Stimulated activated CD8-positive, alpha-beta memory T cell treated with anti-CD3 and anti-CD28 coated beads, Interleukin-15, amount 100 ng/mL, for 24 hours (primary cell): ENCODE measurements at places on chromosomes 5 and 9.

DNA sequence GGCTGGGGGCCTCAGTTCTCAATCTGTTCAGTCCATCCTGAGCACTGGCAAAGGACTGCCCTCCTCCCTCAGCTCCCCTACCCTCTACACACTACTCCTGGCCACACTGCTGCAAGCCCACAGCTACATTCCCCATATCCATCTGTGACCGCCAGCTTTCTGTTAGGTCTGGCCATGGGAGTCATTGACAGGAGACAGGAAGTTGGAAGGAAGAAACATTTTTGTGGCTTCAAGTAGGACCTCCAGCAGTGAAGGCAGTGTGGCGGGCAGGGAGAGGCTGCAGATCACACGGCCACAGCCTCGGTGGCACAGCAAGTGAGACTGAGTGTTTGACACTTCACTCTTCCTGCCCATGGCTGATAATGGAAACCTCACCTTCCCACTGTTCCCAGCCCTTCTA lies 55.9 kb downstream of the SECISBP2 start:
- DNase-seq, result no peak

DNA sequence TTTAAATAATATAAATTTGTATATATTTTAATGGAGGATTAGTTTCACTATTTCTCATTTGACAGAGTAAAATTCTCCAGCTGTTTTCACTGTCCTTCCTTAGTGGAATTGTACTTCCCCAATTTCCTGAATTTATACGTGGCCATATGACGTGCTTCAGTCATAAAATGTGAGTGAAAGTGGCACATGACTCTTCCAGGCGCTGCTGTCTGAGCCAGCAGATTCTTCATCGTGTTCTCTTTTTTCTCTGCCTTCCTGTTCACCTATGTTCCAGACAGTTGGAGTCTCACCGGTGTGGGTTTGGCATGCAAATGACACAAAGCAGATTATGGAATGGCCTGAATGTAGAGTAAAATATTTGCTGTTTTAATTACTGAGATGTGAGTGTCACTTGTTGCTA lies 684.1 kb downstream of the SEMA5A start:
- DNase-seq, result no peak

DNA sequence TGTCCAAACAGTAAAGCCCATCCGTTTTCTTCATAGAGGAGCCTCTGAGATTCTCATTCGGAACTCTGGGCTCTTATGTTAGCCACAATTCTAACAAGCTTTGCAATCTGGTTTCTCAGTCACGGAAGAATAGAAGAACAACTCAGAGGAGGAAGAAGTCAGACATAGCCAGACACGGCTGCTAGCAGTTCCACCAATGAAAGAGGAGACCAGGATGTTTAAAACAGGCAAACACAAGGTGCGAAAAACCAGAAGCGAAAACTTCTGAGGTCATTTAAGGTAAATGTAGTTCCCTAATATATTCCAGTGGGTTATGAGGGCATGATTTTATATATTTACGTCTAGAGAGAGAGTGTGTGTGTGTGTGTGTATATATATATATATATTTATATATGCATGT lies 34.1 kb upstream of the GDNF start:
- DNase-seq, result no peak

DNA sequence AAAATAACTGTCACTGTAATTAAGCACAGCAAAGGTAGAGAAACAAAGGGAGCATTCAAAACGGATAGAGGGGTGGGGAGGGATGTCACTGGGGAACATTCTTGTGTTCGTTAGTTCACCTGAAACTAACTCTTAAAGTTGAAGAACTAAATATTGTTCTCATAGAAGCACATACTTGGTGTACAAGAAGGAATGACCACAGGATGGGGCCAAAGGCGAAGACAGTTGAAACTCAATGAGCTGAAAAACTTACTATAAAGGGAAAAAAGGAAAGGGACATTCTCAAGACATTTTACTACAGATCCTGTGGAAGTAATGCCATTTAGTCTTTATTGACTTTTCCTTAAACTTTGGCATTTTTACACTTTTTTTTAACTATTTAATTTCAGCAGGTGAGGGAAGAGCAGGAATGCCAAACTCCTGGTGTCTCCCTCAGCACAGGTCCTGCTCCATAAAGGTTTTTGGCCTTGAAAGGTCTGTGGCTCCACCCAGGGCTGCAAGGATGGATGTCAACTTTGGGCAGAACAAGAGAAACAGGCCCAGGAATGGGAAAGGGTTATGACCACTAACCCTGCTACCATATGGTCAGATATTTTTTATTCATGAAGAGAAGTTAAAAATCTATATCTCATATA lies 197.6 kb upstream of the RASA1 start:
- DNase-seq, result no peak

DNA sequence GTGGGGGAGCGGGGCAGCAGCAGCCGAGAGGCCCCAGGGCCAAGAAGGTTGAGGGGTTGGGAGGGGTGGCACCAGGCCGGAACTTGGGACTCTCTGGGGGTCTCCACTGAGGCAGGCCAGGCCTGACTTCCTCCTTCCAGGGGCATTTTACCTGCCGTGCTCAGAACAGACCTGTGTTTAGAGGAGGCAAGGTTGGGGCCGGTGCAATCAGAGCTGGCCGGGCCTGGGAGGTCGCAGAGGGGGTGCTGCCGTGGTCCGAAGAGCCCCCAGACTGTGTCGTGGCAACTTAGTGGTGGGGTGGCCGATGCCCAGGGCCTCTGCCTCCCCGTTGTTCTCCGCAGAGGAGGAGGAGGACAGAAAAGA lies 21.8 kb downstream of the GLT6D1 start:
- DNase-seq, result no peak

DNA sequence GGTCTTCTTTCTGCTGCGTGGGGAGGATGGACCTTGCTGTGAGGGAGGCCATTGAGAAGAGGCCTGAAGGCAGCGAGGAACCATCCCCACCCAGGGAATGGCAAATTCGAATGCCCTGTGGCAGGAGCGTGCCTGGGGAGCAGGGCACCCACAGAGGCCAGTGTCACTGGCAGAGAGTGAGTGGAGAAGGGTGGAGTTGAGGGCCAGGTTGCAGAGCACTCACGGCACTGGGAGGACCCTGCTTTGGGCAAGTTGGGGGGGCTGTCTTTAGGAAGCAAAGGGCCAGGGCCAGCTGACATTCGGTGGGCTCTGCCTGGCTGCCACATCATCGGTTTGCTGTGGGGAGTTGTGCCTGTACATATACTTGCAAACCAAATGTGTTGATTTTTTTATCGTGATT lies 47.2 kb downstream of the SYK start:
- no peak for DNase-seq

GRCh38 chr5:144232285-144232684 lies 61.6 kb downstream of the KCTD16 start:
- no peak for DNase-seq

GRCh38 chr9:95078939-95079338 lies 238.6 kb downstream of the FANCC start:
- no peak for DNase-seq

DNA sequence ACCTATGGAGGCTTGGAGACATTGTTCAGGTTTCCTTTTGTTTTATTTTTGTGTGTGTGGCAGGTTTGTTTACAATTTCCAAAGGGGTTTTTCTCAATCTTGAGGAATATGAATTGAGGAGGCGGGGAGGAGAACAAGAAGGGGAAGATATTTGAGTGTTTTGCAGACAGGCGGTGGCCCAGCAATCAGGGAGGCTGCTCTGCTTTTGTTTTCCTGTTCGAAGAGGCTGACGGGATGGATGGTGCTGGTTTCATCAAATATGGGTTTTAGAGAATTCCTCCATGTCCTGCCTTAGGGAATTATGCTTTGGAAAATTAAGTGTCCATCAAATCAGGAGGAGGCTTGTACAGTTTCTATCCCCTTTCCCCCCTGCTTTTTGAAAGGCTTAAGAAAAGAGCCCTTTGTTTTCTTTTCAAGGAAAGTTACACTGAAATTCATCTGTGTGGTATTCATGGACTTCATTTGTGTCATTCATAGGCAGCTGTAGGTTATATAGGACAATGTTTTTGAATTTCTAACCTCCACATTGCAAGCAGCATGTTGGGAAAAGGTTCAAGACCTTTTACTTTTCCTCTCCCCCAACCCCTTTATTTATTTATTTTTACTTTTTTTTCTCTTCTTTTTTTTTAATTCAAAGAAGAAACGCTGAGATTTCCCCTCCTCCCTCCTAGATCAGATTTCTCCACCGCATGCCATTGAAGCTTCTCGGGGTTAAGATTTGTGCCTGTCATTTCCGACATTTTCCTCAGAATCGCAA lies 107.4 kb downstream of the ZNF462 start:
- no peak for DNase-seq

DNA sequence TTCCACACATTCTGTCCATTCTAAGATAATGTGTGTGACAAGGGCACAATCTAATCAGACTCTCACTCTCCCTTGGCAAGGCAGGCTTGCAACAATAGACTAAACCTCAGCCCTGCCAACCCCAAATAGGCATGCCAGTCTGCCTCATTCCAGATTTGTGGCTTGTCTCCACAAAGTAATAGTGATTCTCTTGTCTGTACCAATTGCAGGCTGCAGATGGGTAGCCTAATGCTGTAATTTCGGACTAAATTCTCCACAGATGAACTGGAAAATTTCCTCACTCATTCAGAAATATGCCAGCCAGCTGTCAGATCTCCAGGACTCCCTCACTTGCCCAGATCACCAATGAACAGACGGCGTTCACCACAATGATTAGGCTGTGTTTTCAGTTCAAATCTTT lies 413.6 kb downstream of the ELAVL2 start:
- no peak for DNase-seq

GRCh38 chr9:107054146-107054545 lies 191.2 kb downstream of the ZNF462 start:
- no peak for DNase-seq

- no peak for DNase-seq
Observed at GRCh38 chr5:142969624-142970439, 199.7 kb downstream of the ARHGAP26 start.

DNA sequence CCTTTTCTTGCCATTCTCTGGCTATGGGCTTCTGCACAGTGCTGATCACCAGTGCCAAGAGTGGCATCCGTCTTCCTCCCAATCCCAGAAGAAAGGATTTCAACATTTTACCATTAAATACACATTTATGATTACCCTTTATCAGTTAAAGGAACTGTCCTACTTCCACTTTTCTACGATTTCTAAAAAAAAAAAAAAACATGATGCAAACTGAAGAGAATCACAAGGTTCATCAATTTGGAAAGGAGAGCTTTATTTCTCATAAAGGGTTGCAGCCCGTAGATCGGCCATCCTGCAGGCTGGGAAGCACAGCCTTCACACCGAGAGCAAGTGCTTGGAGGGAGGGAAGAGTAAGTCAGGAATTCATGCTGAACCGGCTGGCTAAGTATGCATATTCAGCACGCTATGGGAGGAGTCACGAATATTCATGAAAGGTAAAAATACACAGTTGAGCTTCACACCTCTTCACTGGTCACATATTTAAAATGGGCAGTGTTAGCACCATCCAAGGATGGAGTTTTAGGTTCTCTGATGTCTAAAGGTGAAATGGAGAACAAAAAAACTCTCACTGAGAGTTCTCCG lies 52.5 kb upstream of the SEMA4D start:
- DNase-seq, result no peak

DNA sequence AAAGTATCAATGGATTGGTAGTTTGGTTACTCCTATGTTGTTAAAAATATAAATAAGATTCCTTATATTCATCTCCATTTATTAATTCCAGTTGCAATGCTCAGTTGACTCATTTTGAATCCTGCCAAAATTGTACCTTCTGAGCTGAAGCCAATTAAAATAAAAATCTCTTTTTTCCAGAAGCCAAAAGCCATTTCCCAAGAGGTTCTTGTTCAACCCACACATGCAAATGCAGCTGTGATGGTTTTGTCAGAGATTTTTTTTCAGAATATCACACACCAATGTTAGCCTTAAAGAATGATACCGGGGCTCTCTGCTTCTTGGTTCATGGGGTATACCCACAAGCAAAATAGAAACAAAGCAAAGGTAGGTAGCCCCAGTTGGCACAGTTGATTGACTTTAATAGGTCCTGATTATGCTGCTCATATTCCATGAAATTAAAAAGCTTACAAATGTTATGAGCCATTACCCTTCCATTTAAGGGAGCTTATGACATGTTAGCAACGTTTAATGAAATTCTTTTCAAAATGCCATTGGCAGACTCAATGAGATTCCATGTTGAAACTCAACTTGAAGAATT lies 208.0 kb downstream of the SGCD start:
- no peak for DNase-seq

DNA sequence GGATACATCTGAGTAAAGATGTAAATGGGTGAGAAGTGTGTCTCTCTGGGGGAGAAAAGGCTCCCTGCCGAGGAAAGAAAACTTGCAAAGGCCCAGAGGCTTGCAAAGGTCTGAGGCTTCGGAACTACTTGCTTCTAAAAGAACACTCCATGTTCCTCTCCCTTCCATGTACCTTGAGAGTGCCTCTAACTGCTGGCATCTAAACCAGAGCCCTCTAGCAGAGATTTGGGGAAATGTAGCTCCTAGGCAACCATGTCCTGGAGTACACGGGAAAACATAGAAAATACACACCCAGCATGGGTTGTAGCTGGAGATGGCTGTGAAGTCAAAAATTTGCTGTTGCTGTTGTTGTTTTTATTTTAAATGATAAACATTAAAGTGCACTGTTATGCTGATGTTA lies 151.6 kb downstream of the SYK start:
- no peak for DNase-seq

- DNase-seq, result no peak
Observed at GRCh38 chr5:43415935-43416802, 4.0 kb upstream of the CCL28 start.

DNA sequence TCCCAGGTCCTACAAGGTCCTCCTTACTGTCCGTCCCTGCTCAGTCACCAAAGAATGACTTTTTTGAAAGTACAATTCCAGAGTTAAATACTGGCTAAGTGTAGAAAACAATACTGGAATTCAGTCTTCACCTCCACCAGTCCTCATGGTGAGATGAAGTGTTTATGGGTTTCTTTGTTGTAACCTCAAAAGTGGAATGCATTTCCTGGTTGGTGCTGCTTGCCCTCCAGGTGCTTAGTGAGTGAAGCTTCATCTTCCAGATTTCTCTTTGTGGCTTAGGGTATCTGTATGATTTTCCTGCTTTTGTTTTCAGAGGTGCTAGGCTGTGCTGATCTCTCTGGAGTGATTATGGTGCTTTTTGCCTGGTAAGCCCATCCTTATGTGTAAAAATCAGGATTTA lies 49.4 kb upstream of the DHFR start:
- DNase-seq, result no peak

DNA sequence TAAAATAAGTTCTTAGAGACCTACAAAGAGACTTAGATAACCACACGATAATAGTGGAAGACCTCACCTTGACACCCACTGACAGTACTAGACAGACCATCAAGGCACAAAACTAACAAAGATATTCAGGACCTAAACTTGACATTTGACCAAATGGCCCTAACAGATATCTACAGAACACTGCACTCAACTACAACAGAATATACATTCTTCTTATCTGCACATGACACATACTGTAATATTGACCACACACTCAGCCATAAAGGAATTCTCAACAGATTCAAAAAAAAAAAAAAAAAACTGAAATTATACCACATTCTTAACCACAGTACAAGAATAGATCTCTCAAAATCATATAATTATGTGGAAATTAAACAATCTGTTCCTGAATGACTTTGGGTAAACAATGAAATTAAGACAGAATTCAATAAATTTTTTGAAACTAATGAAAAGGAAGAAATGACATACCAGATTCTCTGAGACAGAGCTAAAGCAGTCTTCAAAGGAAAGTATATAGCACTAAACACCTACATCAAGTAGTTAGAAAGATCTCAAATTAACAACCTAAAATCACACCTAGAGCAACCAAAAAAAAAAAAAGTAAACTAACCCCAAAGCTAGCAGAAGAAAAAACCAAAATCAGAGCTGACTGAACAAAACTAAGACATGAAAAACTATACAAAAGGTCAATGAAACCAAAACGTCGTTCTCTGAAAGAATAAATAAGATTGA lies 362.3 kb upstream of the POU5F2 start:
- DNase-seq, result no peak

GRCh38 chr5:23648656-23649055 lies 141.2 kb downstream of the PRDM9 start:
- no peak for DNase-seq
